ENCODE measurements at places on chromosomes 4 and X. TPM values are rescaled to one million over a fixed set of nuclear protein-coding genes. Genes with fewer than 3 reads are reported as not detected.

PAGE5 gene
- total RNA-seq: 1.5 TPM

APBB2 gene
- total RNA-seq: 3.1 TPM

HTR2C gene
- total RNA-seq: not detected

FSTL5 gene
- not detected for total RNA-seq

TMSB15C gene
- total RNA-seq: 2.5 TPM

AMER1 gene
- 4.3 TPM for total RNA-seq

MCTS1 gene
- total RNA-seq: 75.4 TPM

TLR2 gene
- total RNA-seq: 1.1 TPM

ATOH1 gene
- total RNA-seq: not detected

SOX3 gene
- total RNA-seq: not detected

PASD1 gene
- total RNA-seq: not detected

SH2D1A gene
- 67.6 TPM for total RNA-seq

TCEAL6 gene
- not detected for total RNA-seq

USP26 gene
- total RNA-seq: not detected

C4orf46 gene
- total RNA-seq: 20.9 TPM

AKAP4 gene
- not detected for total RNA-seq

DOK7 gene
- total RNA-seq: not detected

ZCCHC13 gene
- not detected for total RNA-seq

DNAAF6 gene
- not detected for total RNA-seq

SLC9B1 gene
- 1.0 TPM for total RNA-seq

ARMCX1 gene
- 7.3 TPM for total RNA-seq

PPEF1 gene
- not detected for total RNA-seq

TCP11X2 gene
- not detected for total RNA-seq

CT45A10 gene
- not detected for total RNA-seq
